ENCODE measurements at places on chromosomes 13 and 19.

GRCh38 chr13:32663660-32664059 is 77.4 kb downstream of the PDS5B start:
- DNase-seq: no peak

DNA sequence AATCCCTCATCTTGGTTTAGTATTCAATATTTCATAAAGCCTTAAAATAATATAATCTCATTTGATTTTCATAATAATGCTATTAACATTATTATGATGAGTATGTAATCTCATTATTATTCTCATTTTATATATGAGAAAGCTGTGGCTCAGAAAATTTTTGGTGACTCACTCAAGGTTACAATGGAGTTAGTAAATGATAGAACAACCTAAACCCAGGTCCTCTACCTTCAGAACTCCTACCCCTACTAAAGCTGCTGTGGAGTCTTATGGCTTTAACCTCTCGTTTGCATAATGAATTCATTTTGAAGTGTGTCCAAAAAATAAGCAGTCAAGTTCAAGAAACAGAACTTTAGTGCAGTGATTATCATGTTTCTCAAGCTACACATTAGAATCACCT is 226.3 kb downstream of the TBC1D4 start:
- no peak for DNase-seq

DNA sequence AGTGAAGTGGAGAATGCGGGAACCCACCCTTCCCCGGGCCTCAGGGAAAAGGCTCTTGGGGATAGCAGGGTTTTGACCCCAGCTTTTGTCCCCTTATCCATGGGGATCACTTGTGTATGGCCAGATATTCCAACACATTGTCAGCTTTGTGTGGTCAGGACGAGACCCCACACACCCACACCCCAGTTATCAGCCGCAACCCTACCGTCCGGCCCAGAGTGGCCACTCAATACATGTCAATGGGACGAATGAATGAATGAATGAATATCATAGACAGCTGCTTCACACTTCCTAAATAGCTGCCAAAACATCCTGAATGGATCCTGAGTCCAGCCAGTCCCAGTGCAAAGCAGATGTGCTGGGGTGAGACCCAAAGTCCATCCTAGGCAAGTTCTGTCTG is 64.6 kb downstream of the TSHZ3 start:
- no peak for DNase-seq

DNA sequence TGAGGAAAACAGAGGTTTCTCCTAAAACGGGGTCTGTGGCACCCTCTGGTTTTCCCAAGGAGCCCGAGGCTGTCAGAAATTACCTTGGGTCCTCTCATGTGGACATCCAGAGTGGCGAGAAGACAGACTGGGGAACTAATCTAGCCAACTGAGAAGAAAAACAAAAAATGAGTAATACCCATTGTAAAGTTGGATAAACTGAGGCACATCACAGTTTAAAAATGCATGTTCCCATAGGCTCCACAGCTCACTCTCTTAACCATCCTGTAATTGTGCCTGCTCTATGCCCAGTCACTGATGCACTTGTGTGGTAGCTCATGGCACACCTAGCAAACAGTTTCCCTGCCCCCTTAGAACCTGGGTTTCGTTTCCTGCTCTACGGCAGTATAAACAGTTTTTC is 15.2 kb upstream of the UPF3A start:
- no peak for DNase-seq

- DNase-seq: no peak
Observed at GRCh38 chr19:8081569-8082550, 29.3 kb downstream of the CCL25 start.
